ENCODE measurements at places on chromosomes 1 and 21. TPM values are rescaled to one million over a fixed set of nuclear protein-coding genes. Genes with fewer than 3 reads are reported as not detected.

The GRIK3 gene
- not detected for total RNA-seq

DNA sequence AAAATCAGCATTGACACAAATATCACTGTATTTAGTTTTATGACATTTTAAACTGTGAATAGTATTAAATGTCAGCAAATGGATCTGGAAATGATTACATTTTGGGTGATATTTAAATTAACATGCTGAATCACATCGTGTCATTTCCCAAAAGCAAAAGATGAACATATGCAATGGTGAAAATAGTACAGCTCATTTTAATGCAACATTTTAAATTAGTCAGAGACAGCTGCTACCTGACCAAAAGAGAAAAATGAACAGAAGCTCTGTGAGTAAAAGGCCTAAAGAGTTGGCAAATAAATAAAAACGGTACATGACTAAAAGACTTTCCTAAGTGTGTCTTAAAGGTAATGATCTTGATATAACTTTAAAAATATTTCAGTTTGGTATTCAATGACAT lies 86.0 kb upstream of the GNG4 start:
- no peak for DNase-seq

The WDR26 gene
- total RNA-seq: 57.2 TPM

The LRRC39 gene
- 0.54 TPM for total RNA-seq

The ANGPTL3 gene
- 0.07 TPM for total RNA-seq

DNA sequence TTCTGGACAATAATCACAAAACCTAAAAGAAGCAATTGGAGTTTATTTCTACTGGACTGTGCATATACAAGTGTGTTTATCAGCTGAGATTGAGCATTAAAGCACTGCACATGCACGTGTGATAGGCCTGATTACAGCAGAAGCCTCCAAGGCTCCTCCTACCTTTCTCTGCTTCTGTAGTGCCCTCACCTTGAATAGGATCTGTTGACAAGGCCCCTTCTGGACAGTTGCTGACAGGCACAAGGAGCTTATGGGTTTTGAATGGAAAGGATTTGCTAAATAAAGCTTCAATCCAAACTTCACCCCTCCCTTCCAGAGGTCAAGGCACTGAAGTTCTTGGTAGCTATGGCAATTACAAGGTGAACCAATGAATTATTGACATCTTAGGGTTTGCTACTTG lies 7.9 kb upstream of the SGIP1 start:
- DNase-seq: no peak

DNA sequence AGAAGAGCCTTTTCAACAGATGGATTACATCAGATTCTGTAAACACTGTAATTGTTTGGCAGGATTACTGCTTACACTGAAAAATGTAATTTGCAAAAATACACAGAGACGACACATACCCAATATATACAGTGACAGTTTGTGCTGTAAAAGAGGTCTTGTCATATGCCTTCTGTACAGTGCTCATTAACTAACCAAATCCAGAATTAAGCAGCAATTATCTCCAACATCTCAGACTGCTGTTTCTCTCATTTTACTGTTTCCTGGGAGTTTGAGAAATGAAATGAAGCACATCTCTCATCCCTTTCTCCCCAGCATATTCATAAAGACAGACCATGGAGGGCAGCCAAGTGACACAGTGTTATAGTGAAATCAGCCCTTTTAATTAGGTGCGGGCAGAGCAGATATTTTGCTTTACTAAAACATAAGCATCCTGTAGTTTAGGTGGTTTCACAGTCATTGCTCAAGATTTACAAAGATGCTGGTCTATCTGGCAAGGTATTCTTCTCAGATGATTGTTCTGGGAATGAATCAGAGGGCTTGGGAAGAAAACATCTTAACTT lies 618.4 kb upstream of the USP24 start:
- no peak for DNase-seq

The CHI3L2 gene
- not detected for total RNA-seq

GRCh38 chr1:243213045-243213787 lies 41.9 kb downstream of the CEP170 start:
- DNase-seq: no peak

DNA sequence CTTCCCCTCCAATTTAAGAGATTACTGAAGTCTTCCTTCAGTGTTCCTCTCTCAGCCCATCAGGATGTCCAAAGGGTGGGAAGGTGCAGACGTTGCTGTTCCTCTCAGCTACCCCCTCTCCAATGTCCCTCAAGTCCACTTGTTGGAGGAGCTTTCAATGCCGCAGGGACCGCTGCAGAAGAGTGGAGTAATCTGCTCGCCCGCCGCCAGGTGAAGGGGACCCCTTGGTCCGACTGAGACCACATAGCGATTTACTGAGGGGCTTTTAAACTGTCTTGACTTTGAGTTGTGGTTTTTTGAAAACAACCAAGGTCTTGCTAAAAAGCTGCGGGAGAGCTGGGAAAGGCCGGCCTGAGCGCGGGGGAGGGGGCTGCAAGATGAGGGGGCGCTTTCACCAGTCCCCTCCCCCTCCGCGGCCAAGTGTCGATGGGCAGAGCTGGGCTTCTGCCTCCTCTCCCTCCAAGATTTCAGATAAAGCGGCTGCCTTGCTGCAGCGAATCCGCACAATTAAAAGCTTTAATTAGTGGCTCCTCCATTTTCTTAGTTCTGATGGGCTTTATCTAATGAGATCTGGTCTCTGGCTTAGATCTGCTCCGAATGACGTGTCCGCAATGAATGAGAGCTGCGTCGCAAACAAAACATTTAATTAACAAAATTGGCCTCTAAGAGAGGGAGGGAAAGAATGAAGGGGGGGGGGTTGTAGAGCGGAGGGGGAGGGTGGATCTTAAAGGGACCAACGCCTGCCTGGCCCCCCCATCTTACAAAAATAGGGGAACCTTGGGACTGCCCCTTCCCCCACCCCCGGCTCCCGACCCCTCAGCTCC lies 5.9 kb downstream of the LMO4 start:
- DNase-seq: no peak

The MTMR11 gene
- 10.5 TPM for total RNA-seq

DNA sequence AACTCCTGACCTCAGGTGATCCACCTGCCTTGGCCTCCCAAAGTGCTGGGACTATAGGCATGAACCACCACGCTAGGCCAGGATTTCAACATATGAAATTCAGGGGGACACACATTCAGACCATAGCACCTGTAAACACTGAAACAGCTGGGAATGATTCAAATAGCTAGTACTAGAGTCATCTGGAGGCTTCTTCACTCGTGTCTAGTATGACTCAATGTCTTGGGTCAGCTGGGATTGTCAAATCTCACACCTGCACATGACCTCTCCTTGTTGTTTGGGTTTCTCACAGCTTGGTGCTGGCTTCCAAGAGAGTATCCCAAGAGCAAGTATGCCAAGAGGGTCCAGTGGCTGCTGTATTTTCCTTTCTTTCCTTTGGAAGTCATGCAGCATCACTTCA lies 75.1 kb downstream of the PGM1 start:
- no peak for DNase-seq

GRCh38 chr1:35691571-35692220 lies 27.0 kb downstream of the C1orf216 start:
- no peak for DNase-seq

GRCh38 chr1:38121231-38121680 lies 74.7 kb upstream of the POU3F1 start:
- no peak for DNase-seq

DNA sequence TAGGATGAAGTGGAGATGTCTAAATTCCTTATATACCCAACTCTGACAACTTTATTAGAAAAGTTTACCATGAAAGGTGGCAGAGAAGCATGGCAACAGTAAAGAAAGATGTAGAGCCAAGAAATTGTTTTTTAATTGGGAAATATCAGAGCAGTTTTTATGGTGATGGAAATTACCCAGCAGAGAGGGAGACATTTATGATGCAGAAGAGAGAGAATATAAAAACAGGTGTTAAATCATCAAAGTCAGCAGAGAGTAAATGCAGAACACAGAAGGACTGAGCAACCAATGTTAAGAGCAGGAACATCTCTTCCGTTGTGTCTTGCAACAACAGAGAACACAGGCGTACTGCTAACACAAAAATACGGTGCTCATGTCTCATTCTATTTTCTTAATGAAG lies 28.2 kb downstream of the WARS2 start:
- DNase-seq: no peak

- no peak for DNase-seq
These were observed 74.4 kb downstream of the CLCA4 start for GRCh38 chr1:86621286-86621685.

The FAM177B gene
- total RNA-seq: not detected

DNA sequence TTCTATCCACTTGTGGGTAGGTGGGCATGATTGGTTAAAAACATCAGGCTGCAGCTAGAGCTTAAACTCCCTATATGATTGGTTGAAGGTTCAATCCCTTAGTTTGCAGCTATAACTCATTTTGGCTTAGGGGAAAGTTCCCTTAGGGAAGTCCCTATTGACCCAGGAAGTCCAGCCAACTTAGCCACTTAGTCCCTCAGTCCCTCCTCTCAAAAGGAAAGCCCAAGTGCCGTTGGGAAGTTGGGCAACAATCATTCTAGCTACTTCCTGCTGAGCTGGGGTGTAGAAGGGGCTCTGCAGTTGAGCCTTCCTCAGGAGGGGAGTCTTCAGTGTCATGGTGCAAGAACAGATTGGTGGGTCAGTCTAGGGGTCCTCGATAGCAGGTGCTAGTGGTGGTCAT lies 12.2 kb downstream of the MSTO1 start:
- DNase-seq: no peak

The DMBX1 gene
- total RNA-seq: 4.3 TPM

The ZFP69B gene
- 0.27 TPM for total RNA-seq

The CELA2A gene
- 1.6 TPM for total RNA-seq

DNA sequence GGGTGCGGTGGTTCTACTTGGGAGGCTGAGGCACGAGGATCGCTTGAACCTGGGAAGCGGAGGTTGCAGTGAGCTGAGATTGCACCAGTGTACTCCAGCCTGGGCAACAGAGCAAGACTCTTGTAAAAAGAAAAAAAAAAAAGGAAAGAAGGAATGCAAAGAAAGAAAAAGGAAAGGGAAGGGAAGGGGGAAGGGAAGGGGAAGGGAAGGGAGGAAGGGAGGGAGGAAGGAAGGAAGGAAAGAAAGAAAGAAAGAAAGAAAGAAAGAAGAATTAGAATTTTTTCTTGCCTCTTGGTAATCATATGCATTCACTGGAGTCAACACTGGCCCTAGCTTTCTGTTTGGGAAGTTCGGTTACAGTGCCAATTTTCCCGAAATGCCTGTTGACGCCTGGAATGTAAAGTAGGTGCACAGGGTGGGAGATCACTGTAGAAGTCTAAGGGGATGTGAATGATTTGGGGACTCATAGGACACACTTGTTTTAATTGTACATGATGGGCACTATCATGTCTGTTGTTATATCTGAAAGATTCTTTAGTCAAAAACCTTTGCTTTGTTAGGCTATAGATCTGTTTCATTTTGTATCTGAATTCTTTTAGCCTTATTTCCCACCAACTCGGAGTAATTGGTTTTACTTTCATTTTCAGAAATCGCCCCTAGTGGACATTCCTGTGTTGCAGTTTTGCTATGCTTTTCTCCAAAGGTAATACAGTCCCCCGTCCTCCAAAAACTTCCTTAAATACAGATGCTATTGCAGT lies 59.8 kb upstream of the MORC3 start:
- DNase-seq: peak; percentile 24

- DNase-seq: no peak
These were observed 3.1 kb downstream of the SLC5A9 start for GRCh38 chr1:48225579-48225978.

DNA sequence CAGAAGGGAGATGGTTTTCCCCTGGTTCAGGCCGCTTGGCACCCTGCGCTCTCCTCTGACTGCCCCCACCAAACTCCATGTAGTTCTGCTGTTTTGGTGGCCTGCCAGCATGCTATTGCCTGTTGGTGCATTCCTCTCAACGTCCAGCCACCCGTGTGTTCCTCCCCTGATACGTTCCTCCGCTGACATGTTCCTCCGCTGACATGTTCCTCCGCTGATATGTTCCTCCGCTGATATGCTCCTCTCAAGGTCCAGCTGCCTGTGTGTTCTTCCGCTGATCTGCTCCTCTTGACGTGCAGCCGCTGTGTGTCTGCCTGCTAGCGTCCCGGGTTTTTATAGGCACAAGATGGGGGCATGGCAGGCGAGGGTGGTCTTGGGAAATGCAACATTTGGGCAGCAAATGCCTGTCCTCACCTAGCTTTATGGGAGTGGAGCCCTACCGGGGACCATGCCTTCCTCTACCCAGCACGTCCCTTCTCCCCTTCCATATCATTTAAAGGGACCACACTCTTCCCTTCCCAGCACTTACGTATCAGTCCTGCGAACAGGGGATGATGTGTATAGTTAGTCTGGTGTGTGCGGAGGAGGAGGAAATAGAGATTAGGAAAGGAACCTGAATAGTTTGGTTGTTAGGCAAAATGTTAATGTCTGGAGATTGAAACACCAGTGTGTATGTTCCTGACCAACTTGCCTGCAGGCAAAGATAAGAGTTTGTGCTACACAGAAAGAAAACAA lies 40.6 kb upstream of the PLA2G5 start:
- no peak for DNase-seq

DNA sequence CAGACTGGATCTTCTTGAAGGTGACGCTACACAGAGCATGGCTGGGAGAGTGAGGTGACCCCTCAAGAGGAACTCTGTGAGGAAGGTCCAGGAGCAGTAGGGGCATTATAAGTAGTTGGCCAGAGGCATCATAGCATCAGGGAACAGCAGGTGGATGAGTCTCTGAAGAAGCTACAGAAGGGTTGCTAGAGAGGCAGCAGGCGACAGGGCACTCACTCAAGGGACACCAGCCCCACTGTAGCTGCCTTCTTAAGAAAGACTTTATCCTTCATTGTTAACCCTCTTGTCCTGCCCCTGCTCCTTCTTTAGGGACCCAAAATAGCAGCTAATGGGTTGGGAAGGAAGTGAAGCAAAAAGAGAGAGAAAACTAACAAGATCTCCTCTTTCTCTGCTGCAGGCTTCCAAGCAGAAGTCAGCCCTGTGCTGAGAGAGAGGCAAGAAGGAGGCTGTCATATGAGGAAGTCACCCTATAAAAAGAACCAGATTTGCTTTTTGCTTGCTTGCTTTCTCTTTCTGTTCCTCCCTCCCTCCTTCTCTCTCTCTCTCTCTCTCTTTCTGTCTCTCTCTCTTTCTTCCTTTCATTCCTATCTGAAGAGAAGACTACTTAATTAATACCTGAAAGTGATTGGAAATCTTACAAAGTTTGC lies 7.7 kb upstream of the CD5L start:
- no peak for DNase-seq

DNA sequence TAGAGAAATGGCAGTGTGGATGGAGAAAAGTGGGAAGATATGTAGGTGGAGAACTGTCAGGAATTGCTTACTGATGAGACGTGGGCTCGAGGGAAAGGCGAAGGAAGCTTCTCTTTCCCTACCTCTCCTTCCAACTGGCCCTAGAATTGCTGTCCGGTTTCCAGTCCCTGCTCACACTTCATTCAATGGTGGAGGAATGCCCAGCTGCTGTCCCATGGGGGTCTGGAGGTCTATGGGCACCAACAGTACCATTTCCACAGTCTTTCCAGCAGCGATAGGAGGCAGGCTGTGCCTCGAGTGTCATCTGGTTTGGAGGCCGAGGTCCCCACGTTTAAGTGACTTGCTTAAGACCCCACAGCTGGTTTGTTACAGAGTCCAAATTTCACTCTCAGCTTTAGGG lies 31.5 kb upstream of the CD1D start:
- DNase-seq: no peak

GRCh38 chr1:241817331-241817792 lies 30.6 kb upstream of the EXO1 start:
- no peak for DNase-seq

GRCh38 chr1:24547195-24547594 lies 8.7 kb upstream of the NCMAP start:
- DNase-seq: no peak
